ENCODE measurements at places on chromosomes 11 and 22. TPM values are rescaled to one million over a fixed set of nuclear protein-coding genes. Genes with fewer than 3 reads are reported as not detected.

The DAGLA gene
- total RNA-seq = 4.2 TPM

The MGAT3 gene
- total RNA-seq = 3.9 TPM

The AQP11 gene
- total RNA-seq = 0.91 TPM

The TPH1 gene
- 0.08 TPM for total RNA-seq

The ST14 gene
- 1.8 TPM for total RNA-seq

The TP53AIP1 gene
- total RNA-seq = not detected

DNA sequence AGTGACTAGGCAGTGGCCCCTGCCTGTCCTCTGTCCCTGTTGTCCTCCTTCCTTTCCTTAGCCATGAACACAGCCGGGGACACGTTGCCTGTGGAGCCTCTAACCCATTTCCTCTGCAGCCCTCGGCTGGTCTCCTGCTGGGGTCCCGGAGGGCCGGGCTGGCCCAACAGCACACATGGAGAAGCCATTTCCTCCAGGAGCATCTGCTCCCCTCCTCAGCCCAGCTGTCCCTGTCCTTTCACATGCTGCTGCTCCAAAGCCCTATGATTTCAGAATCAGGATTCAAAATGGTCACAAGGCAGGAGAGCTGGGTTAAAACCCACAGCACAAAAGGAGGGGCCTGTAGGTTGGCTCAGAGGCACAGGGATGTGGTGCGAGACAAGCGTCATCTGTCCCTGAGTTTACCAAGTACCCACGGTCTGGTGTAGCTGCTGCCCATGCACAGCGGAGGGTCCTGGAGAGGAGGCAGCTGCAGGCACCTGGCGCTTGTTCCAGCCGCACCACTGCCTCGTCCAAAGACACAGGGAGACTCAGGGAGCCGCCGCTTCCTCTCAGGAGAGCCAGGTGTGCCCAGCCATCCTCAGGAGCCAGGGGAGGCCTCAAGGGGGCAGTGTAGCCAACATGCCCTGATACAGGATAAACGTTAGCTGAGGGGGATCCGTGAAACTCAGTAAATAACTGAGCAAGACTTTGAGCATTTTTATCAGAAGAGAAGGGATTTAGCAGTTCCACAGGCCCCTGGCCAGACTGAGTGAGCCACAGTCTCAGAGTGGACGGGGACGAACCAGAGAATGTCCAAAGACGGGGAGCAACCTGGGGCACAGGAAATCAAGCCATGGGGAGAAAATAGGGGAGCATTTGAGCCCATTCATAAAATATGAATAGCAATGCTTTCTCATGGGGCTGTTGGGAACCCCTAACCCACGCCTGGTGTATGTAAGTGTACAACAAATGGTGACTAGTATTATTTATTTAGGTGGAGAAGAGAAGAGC is 3.9 kb upstream of the VSIG10L2 start:
- peak; percentile 63 for DNase-seq

- no peak for DNase-seq
Observed at GRCh38 chr11:1943576-1943975, 3.6 kb upstream of the MRPL23 start.

DNA sequence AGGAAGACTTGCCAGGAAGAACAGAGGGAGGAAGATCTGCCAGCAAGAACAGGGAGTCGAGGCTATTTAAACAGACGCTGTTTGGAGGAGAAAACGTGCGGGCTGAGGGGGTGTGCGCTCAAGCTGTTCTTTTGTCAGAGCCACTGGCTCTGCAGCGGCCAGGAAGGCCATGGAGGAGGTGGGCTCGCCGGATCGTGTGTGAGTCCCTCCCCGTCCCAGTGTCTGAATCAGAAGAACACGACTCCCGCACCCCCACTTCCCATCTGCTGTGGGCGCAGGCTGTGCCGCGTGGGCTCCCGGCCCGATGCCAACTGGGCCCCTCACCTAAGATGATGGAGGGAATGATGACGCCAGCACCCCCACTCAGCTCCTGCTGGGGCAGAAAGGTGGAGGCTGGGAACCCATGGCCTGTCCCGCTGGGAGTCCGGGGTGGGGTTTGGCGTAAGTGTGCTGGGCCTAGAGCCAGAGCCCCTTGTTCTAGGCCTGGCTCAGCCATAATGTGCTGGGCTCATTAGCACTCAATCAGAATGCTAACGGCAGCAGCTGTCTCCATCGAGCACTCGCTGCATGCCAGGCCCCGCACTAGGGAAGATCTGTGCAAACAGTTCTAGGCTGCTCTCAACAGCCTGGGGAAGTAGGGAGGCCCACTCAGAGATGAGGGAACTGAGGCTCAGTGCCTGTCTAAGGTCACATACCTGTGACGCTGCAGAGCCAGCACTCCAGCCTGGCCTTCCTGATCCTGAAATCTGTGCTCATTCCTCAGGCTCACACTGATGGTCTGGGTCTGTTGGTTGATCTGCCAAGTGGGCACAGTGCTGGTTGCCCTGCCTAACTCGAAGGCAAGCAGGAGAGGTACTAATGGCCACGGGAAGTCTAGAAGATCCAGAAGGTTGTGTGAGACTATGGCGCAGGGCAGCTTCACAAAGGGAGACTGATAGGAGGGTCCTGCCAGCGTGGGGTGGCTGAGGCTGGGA is 11.5 kb downstream of the NPTXR start:
- DNase-seq = no peak

GRCh38 chr22:36564422-36565158 is 35.6 kb upstream of the EIF3D start:
- no peak for DNase-seq

- DNase-seq = no peak
Observed at GRCh38 chr11:1565173-1565903, 6.7 kb downstream of the DUSP8 start.

GRCh38 chr11:35796562-35796961 is 134.0 kb downstream of the TRIM44 start:
- DNase-seq = no peak

DNA sequence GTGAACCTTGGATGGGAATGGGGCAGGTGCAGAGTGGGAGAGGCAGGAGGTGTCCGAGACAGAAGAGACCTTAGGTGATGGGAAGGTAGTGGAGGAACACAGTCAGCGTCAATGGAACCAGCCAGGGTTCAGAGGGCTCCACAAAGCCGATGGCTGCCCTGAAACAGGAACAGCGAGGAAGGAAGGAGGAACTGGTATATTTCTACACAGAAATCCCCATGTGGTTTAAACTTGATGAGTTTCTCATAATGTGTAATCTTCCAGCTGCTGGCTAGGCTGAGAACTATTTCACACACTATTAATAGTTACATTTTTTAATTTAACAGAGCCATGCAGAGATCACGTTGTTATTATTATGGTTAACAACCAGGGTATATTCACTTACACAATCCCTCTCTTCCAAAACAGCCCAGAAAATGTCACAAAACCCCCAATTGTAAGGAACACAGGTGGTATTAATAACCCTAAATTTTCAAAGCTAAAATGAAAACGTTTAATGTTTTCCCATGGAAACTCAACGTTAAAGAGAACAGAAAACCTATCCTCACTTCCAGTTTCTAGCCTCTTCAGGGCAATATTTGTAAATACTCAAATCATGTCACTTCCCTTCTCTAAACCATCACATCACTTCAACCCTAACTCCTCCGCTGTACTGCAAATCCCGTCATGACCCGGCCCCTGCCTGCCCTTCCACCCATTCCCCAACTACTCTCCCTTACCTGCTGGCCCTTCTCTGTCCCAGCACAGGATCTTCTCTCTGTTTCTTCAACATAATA is 74.5 kb upstream of the ARFGAP3 start:
- DNase-seq = no peak

DNA sequence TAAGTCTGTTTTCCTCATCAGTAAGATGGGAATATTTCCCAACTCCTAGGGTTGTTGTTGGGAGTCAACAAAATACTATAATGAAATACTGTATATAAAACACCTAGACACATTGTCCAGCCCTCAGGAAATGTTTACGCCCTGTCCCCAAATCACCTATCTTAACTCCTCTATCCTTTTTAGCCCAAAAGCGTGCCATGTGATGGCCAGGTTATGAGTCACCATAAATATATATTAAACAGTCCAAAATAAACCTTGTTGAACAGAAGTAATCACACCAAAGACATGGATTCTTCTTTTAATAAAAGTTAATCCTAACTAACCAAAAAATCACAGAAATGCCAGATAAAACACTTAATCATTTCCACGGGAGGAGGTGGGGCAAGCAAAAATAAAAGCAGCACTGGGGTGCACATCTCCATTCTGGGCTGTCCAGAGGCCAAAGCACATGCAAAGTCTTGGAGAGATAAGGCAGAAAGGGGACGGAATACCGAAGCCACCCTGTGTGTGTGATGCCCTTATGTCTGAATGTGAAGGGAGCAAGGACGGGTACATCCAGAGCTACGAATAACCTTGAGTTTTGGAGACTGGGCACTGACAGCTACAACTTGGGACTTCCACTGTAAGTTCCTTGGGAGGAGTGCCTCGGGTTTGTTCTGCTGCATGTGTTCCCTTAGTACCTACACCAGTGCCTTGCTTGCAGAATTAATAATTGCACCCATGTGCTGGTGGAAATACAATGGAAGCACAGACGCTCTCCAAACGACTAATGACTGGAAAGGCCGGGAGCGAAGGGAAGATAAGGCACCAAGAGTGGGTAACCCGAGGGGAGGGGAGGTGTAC is 1.1 kb downstream of the OSBP start:
- no peak for DNase-seq

- no peak for DNase-seq
Observed at GRCh38 chr11:74550991-74551753, 41.2 kb upstream of the POLD3 start.

GRCh38 chr11:63829823-63830489 is 9.0 kb upstream of the MARK2 start:
- no peak for DNase-seq

GRCh38 chr11:80096736-80097135 is 655.9 kb upstream of the TENM4 start:
- no peak for DNase-seq

DNA sequence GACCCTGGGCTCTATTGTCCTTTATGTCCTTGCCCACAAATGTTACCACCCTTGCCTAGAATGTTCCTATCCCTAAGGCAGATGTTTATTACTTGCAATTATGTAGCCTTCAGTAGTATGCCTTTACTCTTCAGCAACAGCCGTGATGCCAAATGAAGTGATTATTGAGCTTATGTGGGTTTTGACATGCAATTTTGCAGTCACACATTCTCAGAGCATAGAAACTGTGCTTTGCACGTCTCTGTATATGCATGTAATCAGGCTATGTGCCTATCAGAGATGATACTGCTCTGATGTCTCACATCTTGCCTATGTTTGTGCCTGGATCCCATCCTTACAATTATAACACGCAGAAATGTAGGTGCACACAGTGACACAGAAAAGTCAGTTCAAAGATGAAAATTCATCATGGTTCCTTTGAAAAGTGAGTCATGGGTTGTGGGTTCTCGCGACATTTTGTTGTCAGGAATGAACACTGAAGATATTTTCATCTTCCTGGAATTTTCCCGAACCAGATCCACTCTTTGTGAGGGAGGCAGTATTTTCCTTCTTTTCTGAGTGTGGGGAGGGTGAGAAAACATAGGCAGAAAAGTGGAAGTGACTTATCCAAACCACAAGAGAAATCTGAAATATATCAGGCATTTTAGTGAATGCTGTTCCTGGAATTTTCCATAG is 81.1 kb downstream of the BMAL1 start:
- no peak for DNase-seq

DNA sequence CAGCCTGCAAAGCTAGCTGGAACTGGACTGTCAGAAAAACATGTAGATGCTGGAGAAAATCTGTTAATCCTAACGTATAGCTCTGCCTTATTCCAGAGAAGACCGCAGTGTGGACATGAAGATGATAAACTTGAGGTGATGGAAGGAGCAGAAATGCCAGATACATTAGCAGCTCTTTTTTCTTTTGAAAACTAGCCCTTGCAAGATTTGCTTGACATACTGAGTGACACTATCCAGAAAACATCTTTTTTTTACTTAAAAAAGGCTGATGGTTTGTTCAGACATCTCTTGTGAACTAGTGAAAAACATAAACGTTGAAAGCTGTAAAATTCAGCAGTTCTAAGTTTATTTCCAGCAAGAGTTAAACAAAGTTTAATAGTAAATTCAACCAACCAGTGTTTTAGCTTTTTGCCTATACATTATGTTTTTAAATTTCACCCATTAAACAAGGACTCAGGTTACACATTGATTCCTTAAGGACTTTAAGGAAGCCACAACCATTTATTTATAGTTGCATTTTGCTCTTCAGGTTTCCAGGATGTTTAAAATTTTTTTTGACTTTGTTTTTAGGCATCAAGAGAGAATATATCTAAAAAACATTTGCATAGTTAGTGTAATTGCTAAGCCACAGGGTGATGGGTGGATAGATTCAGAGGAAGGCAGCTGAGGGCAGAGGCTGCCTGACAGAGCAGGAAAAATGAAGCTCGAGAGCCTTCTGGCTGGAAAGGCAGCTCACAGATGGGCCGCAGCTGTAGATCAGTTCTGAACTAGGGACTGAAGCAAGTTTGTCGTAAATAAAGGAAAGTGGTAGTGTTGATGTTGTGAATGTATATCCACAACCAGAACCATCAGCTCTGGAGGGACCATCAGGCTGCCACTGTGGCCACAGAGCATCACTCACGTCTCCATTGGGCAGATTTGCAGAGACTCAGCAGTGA is 9.5 kb downstream of the SNAP29 start:
- no peak for DNase-seq

- DNase-seq = no peak
Observed at GRCh38 chr11:27696115-27696514, 4.1 kb downstream of the BDNF start.

GRCh38 chr11:78572394-78572793 is 2.3 kb downstream of the NARS2 start:
- DNase-seq = no peak

GRCh38 chr22:32265882-32266767 is 11.0 kb upstream of the SLC5A4 start:
- DNase-seq = peak; percentile 69

- no peak for DNase-seq
Observed at GRCh38 chr11:79437981-79438630, 2.7 kb downstream of the TENM4 start.

Data from Right ventricle myocardium superior (tissue), 1 donor.